ENCODE measurements at places on chromosomes 5 and 9. TPM values are rescaled to one million over a fixed set of nuclear protein-coding genes. Genes with fewer than 3 reads are reported as not detected.

Gene CXCL14
- not detected for total RNA-seq

Gene SPATA31A3
- total RNA-seq, result not detected

Gene NIPAL4
- total RNA-seq, result not detected

Gene ADAMTSL2
- 0.11 TPM for total RNA-seq

Gene SHISAL2B
- total RNA-seq, result not detected

Gene CCNI2
- 0.11 TPM for total RNA-seq

Gene TXNDC15
- 60.5 TPM for total RNA-seq

Gene WHRN
- 0.34 TPM for total RNA-seq

Gene CSF1R
- not detected for total RNA-seq

Gene RUFY1
- total RNA-seq, result 68.7 TPM

Gene DDX4
- total RNA-seq, result not detected

Gene HABP4
- 8.6 TPM for total RNA-seq

Gene SPINK13
- total RNA-seq, result not detected

Gene GPX3
- 5.2 TPM for total RNA-seq

Gene BTNL9
- 0.11 TPM for total RNA-seq

Gene MUSK
- total RNA-seq, result not detected

Gene OR1Q1
- total RNA-seq, result not detected
